Right lobe of liver (tissue), 6 donors: ENCODE measurements at places on chromosomes 16 and 17. TPM values are rescaled to one million over a fixed set of nuclear protein-coding genes. Genes with fewer than 3 reads are reported as not detected.

- DNase-seq, result no peak
- H3K36me3 ChIP-seq, result no peaks in the 10 kb centered on the region
- H3K4me1 ChIP-seq, result no peaks in the 10 kb centered on the region
Measured at GRCh38 chr16:64158941-64159588, 962.8 kb downstream of the CDH11 start.

DNA sequence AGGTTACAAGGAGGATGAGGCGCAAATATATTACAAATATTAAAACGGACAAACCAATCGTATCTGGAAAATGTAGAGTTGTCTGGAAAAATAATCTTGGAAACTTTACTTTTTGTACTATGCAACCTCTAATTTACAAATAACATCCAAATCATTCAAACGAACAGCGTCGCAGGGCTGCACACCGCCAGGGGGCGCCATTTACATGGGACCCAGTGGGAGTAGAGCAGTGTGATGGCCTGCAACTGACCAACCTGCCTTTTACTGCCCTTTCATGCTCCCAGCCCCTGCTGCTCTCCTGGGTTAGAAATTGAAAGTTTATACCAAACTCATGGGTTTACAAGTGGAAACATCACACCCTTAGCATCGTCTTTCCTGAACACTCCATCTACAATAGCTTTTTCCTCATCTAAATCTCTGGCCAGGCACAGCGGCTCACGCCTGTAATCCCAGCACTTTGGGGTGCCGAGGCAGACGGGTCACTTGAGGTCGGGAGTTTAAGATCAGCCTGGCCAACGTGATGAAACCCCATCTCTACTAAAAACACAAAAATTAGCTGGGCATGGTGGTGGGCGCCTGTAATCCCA, 10.0 kb downstream of the PITPNC1 start:
- no peaks in the 10 kb centered on the region for H3K36me3 ChIP-seq
- peaks cover 32% of the 10 kb centered on the region for H3K4me1 ChIP-seq
- no peaks in the 10 kb centered on the region for H3K27me3 ChIP-seq
- no peak overlapping the region for H3K27ac ChIP-seq
- no peak overlapping the region for H3K4me3 ChIP-seq
- no peak for DNase-seq

Gene CDR2L
- 1.3 TPM for total RNA-seq

DNA sequence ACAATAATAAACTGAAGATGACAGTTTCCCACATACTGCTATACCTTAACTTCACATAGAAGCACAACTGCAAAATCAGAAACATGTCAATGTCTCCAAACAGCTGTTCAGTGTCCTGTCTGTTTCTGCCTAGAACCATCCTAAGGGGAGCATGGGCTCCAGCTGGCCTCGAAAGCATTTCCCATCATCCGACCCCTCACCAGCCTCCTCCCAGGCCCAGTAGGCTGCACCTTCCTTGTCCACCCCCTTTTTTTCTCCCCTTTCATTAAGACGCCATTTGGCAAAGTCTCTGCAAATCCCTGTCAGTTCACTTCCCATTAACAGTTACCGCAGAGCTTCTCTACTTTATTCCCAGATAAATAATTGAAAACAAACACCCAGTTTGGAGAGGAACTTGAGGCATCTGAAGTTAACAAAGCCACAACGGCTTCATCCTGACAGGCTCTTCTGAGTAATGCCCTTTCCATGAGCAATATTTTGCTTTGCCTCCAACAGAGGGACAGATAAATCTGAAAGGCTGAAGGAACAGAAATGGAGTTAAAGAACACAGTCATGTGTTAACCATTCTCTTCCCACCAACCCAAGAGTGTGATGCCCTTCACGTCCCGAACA, 65.3 kb downstream of the SLC39A11 start:
- H3K27ac ChIP-seq, result no peak overlapping the region
- H3K4me3 ChIP-seq, result no peak overlapping the region
- no peak for DNase-seq
- no peaks in the 10 kb centered on the region for H3K36me3 ChIP-seq
- H3K27me3 ChIP-seq, result no peaks in the 10 kb centered on the region

- H3K27ac ChIP-seq, result peak overlapping the region; percentile 89
- H3K4me1 ChIP-seq, result peaks cover 23% of the 10 kb centered on the region
- DNase-seq, result peak; percentile 55
- no peaks in the 10 kb centered on the region for H3K27me3 ChIP-seq
Measured at GRCh38 chr16:11914210-11915113, 1.3 kb downstream of the GSPT1 start.

Gene TNFRSF12A
- total RNA-seq, result 7.7 TPM

Gene VAT1L
- total RNA-seq, result 0.19 TPM

DNA sequence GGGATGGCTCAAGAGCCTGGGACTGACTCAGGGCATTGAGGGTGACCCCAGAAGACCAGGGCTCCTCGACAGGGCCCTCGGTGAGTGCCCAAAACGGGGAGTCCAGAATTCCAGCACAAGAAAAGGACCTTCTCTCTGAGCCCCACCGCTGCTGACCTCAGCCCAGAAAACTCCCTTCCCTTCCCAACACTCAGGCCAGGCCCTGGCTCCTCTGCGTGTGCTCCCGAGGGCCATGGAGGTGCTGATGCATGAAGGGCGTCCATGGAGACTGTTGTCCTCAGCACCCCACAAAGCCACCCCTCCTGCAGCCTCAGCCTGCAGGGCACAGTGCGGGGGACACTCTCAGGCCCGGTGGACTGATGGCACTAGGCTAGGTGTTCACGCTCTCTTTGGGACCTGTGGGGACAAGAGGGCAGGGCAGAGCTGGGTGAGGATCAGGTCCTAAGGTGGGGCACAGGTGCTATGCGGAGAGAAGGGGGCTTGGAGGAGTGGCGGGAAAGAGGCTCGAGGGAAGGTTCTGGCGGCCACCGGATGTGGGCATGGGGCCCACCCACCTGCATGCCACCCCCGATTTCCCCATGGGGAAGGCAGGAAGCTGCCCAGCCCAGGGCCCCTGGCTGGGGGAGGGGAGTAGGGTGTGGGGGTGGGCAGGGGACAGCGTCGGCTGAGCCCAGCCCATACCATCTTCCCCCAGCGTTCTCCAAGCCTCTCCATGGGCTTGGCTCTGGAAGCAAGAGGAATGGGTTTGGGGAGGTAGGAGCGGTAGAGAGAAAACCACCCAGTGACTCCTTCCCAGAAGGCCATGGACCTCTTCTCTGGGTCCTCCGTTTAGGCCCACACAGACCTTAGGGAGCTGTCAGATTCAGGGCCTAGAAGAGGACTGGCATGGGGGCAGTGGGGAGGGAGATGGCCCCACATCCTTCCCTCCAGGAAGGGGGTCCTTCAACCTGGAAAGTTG, 4.5 kb upstream of the TSPOAP1 start:
- no peaks in the 10 kb centered on the region for H3K36me3 ChIP-seq
- H3K4me1 ChIP-seq, result no peaks in the 10 kb centered on the region

DNA sequence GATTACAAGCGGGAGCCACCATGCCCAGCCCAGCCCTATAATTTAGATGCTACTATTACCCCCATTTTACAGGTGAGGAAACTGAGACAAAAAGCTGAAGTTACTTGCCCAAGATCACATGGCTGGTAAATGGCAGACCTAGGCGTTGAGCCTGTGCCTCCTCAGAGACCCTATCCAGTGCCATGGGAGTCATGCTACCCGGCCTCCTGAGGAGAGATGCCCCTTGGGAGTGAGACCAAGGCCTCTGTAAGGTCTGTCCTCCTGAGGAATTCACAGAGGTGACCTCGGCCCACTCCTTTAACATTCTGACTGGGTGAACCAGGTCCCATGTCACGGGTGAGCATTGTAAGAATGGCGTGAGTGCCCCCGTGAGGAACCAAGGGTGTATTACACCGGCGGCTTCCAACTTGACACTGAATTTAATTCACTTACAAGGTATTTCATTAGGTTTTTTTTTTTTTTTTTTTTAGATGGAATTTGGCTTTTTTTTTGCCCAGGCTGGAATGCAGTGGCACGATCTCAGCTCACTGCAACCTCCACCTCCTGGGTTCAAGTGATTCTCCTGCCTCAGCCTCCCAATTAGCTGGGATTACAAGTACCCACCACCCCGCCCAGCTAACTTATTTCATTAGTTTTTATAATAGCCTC, 95.7 kb downstream of the ABCC6 start:
- H3K4me3 ChIP-seq, result no peak overlapping the region
- H3K27me3 ChIP-seq, result no peaks in the 10 kb centered on the region
- DNase-seq, result peak; percentile 68
- H3K27ac ChIP-seq, result no peak overlapping the region
- H3K4me1 ChIP-seq, result no peaks in the 10 kb centered on the region

- H3K27ac ChIP-seq, result no peak overlapping the region
- no peaks in the 10 kb centered on the region for H3K27me3 ChIP-seq
- no peaks in the 10 kb centered on the region for H3K4me1 ChIP-seq
Measured at GRCh38 chr17:57915544-57915943, 39.7 kb downstream of the CUEDC1 start.

GRCh38 chr16:64459402-64459801, 662.5 kb downstream of the CDH11 start:
- H3K4me3 ChIP-seq, result no peak overlapping the region
- DNase-seq, result no peak
- no peaks in the 10 kb centered on the region for H3K4me1 ChIP-seq
- no peaks in the 10 kb centered on the region for H3K27me3 ChIP-seq

- no peaks in the 10 kb centered on the region for H3K4me1 ChIP-seq
- no peaks in the 10 kb centered on the region for H3K27me3 ChIP-seq
- peak; percentile 35 for DNase-seq
Measured at GRCh38 chr17:65515959-65516948, 45.2 kb downstream of the AXIN2 start.

Gene GRB7
- 10.9 TPM for total RNA-seq

DNA sequence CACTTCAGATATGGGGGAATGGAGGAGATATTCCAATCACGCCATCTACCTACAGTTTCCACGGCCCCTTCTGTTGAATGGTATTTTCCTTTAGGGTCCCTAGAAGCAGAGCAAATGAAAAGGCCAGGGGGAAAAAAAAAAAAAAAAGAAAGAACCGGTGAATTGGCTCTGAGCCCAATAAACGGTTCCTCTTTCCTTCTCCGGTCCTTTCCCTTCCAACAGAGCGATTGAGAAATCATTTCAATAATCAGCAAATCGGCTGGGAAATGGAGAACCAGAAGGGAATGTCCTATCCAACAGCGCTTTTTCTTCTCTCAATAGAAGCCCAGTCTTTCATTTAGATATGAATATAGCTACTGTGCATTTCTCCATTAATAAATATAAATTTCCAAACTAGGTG, 26.8 kb upstream of the HOXB13 start:
- H3K4me3 ChIP-seq, result no peak overlapping the region
- peaks cover 43% of the 10 kb centered on the region for H3K27me3 ChIP-seq
- no peak for DNase-seq
- no peaks in the 10 kb centered on the region for H3K36me3 ChIP-seq

Gene SLC4A1
- total RNA-seq, result 2.1 TPM

GRCh38 chr16:65808790-65809189, 557.7 kb upstream of the CDH5 start:
- no peak overlapping the region for H3K27ac ChIP-seq
- H3K36me3 ChIP-seq, result no peaks in the 10 kb centered on the region
- DNase-seq, result no peak

GRCh38 chr17:49494986-49495841, at the start of gene NGFR:
Gene NGFR (plus strand): TSS chr17:49495293. CDS start chr17:49495418, 125 bp downstream.
- H3K4me3 ChIP-seq, result peak within 1 kb of the TSS; percentile 53
- H3K4me1 ChIP-seq, result peaks cover 25% of the 10 kb centered on the region
- DNase-seq, result no peak
- H3K27me3 ChIP-seq, result peaks cover 5% of the 10 kb centered on the region

DNA sequence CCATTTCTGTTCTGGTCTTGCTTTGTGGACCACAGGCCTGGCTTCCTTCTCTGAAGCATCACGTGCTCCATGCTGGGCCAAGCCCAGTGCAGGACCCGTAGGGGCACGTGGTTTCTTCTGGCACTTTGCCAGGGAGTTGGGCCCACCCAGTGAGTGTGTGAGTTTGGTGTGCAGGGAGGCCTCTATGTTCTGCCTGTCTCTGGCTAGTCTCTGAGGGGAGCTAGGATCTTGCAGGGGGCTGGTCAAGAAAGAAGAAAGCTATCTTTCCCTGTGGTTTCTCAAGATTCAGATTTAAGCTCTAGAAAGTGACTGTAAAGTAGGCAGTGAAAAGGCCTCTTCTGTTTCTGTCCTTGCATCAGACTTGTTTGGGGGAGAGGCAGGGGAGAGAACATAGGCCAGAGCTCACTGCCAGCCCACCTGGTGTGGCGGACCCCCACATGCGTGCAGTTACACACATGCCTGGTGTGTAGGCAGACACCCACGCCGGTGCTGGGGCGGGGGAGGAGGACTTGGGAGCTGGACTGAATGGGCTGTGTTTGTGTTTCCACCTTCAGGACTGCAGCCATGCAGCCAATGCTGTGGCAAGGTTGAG, 11.8 kb downstream of the LASP1 start:
- no peak overlapping the region for H3K27ac ChIP-seq
- no peaks in the 10 kb centered on the region for H3K4me1 ChIP-seq
- no peak overlapping the region for H3K4me3 ChIP-seq
- H3K27me3 ChIP-seq, result no peaks in the 10 kb centered on the region
- H3K36me3 ChIP-seq, result peaks cover 3% of the 10 kb centered on the region
- DNase-seq, result no peak

DNA sequence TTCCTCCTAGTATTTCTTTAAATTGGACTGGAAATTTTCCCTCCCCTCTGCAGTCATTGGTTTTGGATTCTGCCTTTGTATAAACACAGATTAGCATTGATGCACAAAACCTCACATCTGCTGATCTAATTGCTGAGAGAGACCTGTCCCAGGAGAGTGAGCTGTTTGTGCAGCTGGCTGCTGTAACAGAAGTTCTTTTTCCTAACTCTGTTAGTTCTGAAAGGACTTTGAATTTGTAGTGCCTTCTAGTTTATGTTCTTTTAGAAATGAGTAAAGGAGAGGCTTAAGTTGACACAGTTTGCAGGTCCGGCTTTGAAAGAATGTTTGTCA, 45.2 kb upstream of the KPNB1 start:
- no peak for DNase-seq
- H3K4me1 ChIP-seq, result no peaks in the 10 kb centered on the region
- no peak overlapping the region for H3K27ac ChIP-seq
- H3K36me3 ChIP-seq, result peaks cover 78% of the 10 kb centered on the region

DNA sequence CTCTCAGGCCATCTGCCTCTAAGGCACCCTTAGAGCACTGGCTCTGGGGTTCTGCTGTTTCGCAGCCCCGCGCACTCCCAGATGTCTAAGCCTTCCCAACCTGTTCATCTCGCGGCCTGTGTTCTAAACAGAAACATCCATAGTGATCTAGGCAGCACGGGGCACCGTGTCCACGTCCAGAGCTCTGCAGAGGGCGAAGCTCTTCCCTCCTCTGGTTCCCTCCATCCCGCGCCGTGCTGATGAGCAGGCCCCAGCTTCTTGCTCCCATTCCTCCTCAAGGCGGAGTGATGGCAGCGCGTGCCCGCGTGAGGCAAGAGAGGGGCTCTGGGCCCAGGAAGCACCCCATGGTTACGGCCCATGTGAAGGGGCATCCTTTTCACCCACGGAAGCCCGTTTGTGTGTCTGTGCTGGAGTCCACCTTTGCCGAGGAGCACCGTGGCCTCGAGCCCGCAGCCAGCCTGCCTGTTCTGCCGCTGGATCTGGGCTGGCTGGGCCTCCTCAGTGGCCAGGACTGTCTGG, 3.6 kb downstream of the SPIRE2 start:
- no peak overlapping the region for H3K4me3 ChIP-seq
- H3K4me1 ChIP-seq, result no peaks in the 10 kb centered on the region
- no peak for DNase-seq
